ENCODE measurements at places on chromosomes 12 and 14.

GRCh38 chr14:96579358-96579757 lies 77.2 kb downstream of the PAPOLA start:
- DNase-seq, result no peak

- DNase-seq, result no peak
Measured at GRCh38 chr14:40317690-40318089, 885.5 kb upstream of the FBXO33 start.

GRCh38 chr14:75175677-75176141 lies 703 bp downstream of the TMED10 start:
- no peak for DNase-seq

DNA sequence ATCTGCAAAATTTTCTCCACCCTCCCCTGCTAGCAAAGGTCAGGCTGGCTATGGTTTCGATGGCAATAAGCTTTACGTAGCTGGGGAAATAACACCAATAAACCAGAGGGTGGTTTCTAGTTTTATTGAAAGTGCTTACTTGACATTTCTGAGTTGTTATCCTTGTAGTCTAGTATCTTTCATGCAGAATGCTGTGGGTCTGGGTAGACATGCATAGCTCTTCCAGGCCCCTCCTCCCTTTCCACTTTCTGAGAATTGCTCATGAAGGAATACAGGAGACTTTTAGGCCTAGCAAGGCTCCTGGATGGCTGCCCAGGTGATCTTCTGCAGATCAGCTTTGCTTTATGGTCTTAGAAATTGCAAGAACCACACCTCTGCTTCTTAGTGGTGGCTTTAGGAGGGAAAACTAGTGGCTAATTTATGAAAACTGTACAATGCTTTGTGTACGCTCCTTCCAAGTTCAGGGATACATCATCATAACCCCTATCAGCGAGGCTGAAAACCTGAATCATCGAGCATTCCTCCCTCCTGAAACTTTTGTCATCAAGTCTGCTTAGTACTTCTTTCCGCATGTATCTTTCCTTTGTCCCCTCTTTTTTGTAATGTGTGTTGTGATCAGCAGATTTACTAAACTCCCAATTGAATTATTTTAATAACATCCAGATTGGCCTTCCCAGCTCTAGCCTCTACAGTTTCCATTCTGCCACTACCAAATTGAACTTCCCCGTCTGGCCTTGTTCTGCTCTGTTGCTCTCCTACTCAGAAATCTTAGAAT lies 473.0 kb downstream of the RAD51B start:
- no peak for DNase-seq

- DNase-seq, result no peak
Measured at GRCh38 chr12:102009796-102010195, 52.0 kb downstream of the WASHC3 start.

- DNase-seq, result no peak
Measured at GRCh38 chr14:76599559-76600287, 161.5 kb upstream of the VASH1 start.
